Natural killer cell treated with Interleukin-12 subunit alpha and Interleukin-12 subunit beta and Interleukin-15 and Interleukin-18, amount 100 ng/mL, for 72 hours (primary cell): ENCODE measurements at places on chromosomes 1 and 21. TPM values are rescaled to one million over a fixed set of nuclear protein-coding genes. Genes with fewer than 3 reads are reported as not detected.

- peaks cover 44% of the 10 kb centered on the region for H3K36me3 ChIP-seq
- DNase-seq, result no peak
- H3K4me1 ChIP-seq, result peaks cover 16% of the 10 kb centered on the region
- no peak overlapping the region for H3K4me3 ChIP-seq
- no peaks in the 10 kb centered on the region for H3K27me3 ChIP-seq
- no peak overlapping the region for H3K27ac ChIP-seq
These were observed 27.5 kb upstream of the ZFP69B start for GRCh38 chr1:40422630-40423263.

DNA sequence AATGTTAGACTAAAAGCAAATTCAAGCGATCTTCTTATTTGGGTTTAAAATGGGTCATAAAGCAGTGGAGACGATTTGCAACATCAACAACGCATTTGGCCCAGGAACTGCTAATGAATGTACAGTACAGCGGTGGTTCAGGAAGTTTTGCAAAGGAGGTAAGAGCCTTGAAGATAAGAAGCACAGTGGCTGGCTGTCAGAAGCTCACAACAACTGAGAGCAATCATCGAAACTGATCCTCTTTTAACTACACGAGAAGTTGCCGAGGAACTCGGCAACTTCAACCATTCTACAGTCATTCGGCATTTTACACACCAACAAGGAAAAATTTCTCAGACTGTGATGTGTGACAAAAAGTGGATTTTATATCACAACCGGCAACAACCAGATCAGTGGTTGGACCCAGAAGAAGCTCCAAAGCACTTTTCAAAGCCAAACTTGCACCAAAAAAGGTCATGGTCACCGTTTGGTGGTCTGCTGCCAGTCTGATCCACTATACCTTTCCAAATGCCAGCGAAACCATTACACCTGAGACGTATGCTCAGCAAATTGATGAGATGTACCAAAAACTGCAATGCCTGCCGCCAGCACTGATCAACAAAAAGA is 47.9 kb downstream of the ASH1L start:
- no peaks in the 10 kb centered on the region for H3K27me3 ChIP-seq
- H3K36me3 ChIP-seq, result no peaks in the 10 kb centered on the region
- no peak overlapping the region for H3K27ac ChIP-seq
- no peak overlapping the region for H3K4me3 ChIP-seq

DNA sequence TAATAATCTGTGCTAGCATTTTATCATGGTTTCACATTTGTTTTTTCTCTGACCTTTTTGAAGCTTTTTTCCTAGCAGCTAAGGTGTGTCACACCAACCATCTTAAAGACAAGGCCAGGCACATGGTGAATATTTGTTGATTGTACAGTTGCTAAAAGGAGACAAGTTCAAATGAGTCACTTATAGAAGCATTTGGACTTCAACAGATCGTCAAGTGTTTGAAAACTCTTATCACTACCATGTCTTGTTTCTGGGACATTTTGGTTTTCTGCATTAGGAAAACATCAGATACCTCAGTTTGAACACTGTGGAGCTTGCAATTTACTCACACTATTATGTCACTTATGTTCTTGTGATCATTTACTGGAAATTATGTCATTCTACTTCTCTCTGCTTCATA is 407.3 kb downstream of the USP25 start:
- no peaks in the 10 kb centered on the region for H3K27me3 ChIP-seq
- DNase-seq, result no peak
- no peak overlapping the region for H3K4me3 ChIP-seq
- H3K4me1 ChIP-seq, result no peaks in the 10 kb centered on the region
- no peaks in the 10 kb centered on the region for H3K36me3 ChIP-seq

DNA sequence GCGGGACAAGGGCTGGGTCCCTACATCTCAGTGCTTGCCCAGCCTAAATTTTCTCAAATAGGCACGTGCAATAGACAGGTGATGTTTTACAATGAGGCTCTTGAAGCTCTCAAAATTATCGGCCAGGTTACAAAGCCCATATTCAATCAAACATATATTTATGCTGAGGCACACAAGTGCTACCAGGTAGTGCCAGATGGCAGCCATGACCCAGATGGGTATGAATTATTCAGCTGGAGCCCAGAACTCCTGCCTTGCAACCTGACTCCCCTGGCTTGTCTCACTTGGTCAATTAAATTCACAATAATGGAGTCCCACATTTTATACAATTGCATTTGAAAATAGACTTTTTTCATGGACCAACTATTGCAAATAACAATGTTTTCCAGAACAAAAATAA is 12.3 kb upstream of the ADAM30 start:
- H3K4me3 ChIP-seq, result no peak overlapping the region
- DNase-seq, result no peak
- H3K27me3 ChIP-seq, result peaks cover 11% of the 10 kb centered on the region

GRCh38 chr1:27862004-27862403 is 10.3 kb upstream of the THEMIS2 start:
- peak overlapping the region; percentile 71 for H3K27ac ChIP-seq
- no peak for DNase-seq
- H3K27me3 ChIP-seq, result no peaks in the 10 kb centered on the region
- no peak overlapping the region for H3K4me3 ChIP-seq
- no peaks in the 10 kb centered on the region for H3K36me3 ChIP-seq
- H3K4me1 ChIP-seq, result peaks cover 25% of the 10 kb centered on the region

DNA sequence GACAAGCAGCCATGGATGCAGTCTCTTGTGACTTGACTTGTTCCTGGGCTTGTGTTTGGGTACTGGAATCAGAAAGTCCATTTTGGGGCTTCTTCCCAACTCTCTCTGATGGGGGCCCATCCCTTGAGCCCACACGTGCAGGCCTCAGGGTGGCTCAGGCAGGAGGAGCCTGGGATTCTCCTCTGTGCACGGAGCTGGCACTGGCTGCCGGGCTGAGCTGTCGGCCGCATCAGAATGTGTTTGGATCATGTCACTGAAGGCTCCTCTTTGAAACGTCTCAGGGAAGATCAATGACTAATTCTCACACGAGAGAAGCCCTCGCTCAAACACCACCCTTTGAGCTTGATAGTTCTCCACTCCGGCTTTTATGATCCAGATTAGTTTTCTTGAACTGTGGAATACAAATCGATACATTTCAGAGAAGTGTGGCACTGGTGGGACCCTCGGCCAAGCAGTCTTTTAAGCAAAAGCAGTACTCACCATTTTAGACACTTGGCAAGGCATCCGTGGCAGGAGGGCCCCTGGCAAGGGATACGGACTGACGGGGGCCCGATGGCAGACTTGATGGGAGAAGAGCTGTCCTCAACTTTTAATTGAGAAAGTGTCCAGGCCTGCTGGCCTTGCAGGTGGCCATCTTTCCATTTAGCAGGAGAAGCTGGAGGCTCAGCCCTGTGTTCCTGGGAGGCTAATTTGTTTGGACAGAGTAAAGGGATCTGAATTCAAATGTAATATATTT is 220.7 kb upstream of the C1orf174 start:
- H3K27me3 ChIP-seq, result peaks cover 2% of the 10 kb centered on the region
- DNase-seq, result no peak
- H3K4me3 ChIP-seq, result no peak overlapping the region
- no peaks in the 10 kb centered on the region for H3K36me3 ChIP-seq

GRCh38 chr1:203742436-203742835 is 22.5 kb upstream of the LAX1 start:
- H3K4me3 ChIP-seq, result no peak overlapping the region
- no peak for DNase-seq
- H3K27me3 ChIP-seq, result no peaks in the 10 kb centered on the region
- peak overlapping the region; percentile 80 for H3K27ac ChIP-seq
- H3K4me1 ChIP-seq, result peaks cover 37% of the 10 kb centered on the region
- H3K36me3 ChIP-seq, result peaks cover 39% of the 10 kb centered on the region

GRCh38 chr1:208668991-208669390 is 424.8 kb upstream of the PLXNA2 start:
- no peak overlapping the region for H3K4me3 ChIP-seq
- no peaks in the 10 kb centered on the region for H3K36me3 ChIP-seq
- peaks cover 6% of the 10 kb centered on the region for H3K27me3 ChIP-seq
- no peaks in the 10 kb centered on the region for H3K4me1 ChIP-seq
- no peak for DNase-seq

DNA sequence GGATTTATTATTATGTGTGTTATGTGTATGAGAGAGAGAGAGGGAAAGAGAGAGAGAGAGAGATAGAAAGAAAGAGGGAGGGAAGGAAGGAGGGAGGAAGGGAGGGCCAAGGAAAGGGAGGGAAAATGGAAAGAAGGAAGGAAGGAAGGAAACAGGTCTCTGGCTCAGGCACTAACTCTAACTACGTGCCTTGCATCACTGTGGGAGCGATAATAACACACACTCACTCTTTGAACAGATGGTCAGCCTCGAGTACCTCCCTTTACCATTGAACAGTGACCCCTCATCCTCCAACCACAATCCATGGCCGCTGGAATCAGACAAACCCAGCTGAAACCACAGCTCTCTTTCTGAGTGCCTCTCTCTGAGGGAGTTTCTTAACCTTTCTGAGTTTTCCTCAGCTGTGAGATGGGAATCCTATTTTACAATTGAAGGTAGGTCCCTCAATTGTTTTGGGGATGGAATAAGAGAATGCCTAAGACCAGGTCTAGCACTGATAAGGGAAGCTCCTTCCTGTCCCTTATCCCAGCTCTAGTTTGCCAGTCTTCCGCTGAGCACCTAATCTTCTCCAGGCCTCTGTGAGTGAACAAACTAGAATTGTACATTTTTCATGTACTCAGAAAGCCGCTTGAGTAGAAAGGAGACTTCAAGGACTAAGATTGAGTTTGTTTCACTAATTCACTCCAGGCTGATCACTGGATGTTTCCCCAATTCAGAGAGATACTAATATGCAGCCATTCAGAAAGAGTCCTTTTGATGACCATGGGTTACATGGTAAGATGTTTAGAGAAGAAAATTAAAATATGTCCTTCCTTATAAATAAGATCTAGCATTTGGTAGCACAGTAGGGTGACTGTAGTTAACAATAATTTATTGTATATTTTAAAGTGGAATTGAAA is 62.8 kb downstream of the IRF2BP2 start:
- no peak overlapping the region for H3K4me3 ChIP-seq
- DNase-seq, result no peak
- H3K27me3 ChIP-seq, result no peaks in the 10 kb centered on the region

DNA sequence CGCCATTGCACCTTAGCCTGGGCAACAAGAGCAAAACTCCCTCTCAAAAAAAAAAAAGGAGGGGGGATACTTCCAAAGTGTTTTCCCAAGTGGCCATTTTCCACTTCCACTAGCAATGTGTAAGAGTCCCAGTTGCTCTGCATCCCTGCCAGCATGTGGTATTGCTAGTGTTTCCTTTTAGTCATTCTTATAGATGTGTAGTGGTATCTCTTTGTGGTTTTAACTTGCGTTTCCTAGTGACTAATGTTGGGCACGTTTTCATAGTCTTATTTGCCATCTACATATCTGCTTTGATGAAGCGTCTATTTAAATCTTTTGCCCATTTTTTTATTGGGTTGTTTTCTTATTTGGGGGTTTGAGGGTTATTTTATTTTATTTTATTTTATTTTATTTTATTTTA is 31.1 kb downstream of the INAVA start:
- H3K36me3 ChIP-seq, result no peaks in the 10 kb centered on the region
- peaks cover 6% of the 10 kb centered on the region for H3K4me1 ChIP-seq
- H3K4me3 ChIP-seq, result no peak overlapping the region
- no peak overlapping the region for H3K27ac ChIP-seq
- peaks cover 3% of the 10 kb centered on the region for H3K27me3 ChIP-seq

GRCh38 chr21:36754241-36754898 is 55.5 kb downstream of the SIM2 start:
- H3K4me1 ChIP-seq, result no peaks in the 10 kb centered on the region
- no peak overlapping the region for H3K4me3 ChIP-seq
- no peak for DNase-seq
- peaks cover 14% of the 10 kb centered on the region for H3K36me3 ChIP-seq
- H3K27ac ChIP-seq, result no peak overlapping the region
- H3K27me3 ChIP-seq, result peaks cover 1% of the 10 kb centered on the region

DNA sequence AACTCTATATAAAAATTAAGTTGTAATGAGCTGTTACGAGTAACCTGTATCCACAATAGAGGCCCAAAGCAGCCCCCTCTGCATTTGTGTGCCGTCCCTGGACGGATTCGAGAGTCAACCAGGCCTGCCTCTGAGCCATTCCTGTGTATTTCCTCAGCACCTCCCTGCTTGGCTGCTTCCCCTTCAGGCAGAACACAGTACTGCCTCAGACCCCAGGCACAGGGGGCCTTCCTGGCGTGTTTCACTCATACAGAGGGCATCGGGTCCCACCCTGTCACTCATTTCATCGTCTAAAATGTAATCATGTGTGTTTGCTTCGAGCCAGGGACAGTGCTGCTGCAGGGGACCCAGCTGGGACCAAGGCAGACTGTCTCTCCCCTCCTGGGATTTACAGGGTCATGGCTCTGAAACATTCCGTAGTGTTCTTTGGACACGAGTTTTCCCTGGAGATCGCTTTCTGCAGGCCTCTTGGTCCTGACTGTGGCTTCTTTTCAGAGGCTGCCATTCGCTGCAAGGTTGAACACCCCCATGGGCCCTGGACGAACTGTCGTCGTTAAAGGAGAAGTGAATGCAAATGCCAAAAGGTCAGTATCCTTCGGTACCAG is 19.4 kb downstream of the LGALS8 start:
- H3K27me3 ChIP-seq, result no peaks in the 10 kb centered on the region

DNA sequence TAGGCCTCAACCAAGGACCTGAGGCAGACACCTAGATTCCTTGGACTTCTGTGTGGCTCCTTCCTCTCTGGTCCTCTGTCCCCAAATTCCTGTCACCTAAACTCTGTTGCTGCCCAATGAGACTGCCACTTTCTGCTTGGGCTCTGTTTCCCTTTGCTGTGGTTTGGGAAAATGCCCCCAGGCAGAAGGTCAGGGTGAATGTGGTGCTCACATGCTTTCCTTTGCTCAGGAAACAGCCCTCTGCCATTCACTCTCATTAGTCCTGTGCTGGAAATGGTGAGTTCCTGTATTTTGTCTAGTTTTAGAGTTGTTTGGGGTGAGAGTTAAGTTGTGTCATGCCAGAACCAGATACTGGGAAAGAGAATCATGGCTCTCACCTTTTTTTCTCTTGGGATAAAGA is 22.7 kb upstream of the SHE start:
- H3K4me3 ChIP-seq, result no peak overlapping the region
- H3K27ac ChIP-seq, result no peak overlapping the region
- H3K27me3 ChIP-seq, result peaks cover 21% of the 10 kb centered on the region
- H3K36me3 ChIP-seq, result no peaks in the 10 kb centered on the region

Gene DCLRE1B
- 12.6 TPM for total RNA-seq

Gene ALG14
- total RNA-seq, result 3.9 TPM

Gene GNB1
- 361 TPM for total RNA-seq

Gene PRRX1
- not detected for total RNA-seq

Gene PLA2G4A
- total RNA-seq, result 0.45 TPM

Gene VHLL
- total RNA-seq, result not detected

Gene EPHA2
- total RNA-seq, result not detected

Gene NTNG1
- total RNA-seq, result not detected
